ENCODE measurements at places on chromosomes 2 and 18. TPM values are rescaled to one million over a fixed set of nuclear protein-coding genes. Genes with fewer than 3 reads are reported as not detected.

GRCh38 chr18:62118328-62118727 is 68.5 kb downstream of the PIGN start:
- H3K4me1 ChIP-seq, result no peaks in the 10 kb centered on the region
- H3K36me3 ChIP-seq, result no peaks in the 10 kb centered on the region
- no peaks in the 10 kb centered on the region for H3K27me3 ChIP-seq

DNA sequence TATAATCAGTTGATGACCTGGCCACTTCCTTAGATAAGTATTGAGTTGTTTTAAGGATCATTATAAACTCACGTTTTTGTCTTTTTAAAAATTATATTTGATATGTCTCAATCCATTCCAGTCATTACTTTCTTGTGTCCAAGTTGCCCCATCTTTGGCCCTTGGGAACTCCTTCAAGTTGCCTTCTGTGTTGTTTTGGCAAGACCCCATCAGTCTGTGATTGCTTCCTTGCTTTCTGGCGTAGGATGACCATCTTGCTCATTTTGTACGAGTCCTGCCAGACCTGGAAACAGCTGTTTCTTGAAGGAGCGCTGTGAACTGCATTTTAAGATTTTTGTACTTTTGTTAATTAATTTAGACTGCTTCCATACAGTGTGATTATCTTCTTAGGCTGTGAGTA is 68.9 kb upstream of the ITM2C start:
- H3K36me3 ChIP-seq, result peaks cover 35% of the 10 kb centered on the region
- H3K27me3 ChIP-seq, result no peaks in the 10 kb centered on the region
- no peak for DNase-seq

- no peaks in the 10 kb centered on the region for H3K27me3 ChIP-seq
- no peaks in the 10 kb centered on the region for H3K4me1 ChIP-seq
- H3K36me3 ChIP-seq, result no peaks in the 10 kb centered on the region
- H3K4me3 ChIP-seq, result no peak overlapping the region
Observed at GRCh38 chr18:50079571-50080295, 115.2 kb downstream of the MYO5B start.

DNA sequence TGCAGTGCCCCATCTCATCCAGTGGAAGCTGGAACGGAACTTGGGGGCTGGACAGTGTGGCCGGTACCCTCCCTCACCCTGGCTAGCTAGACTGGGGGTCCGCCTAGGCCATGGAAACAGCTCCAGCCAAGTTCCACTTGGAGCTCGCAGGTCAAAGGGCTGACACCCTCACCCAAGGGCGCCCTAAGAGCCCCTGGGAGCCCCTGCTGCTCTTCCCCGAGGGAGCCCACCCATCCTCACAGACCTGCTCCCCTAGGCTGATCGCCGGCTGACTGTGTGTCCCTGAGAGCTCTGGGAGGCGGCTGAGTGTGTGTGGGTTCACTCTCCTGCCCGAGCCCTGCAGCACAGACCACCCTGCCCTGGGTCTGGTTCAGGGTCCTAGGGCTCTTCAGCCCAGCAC is 118.2 kb upstream of the OTOS start:
- H3K4me3 ChIP-seq, result no peak overlapping the region
- H3K36me3 ChIP-seq, result no peaks in the 10 kb centered on the region
- no peak overlapping the region for H3K27ac ChIP-seq
- no peak for DNase-seq
- H3K4me1 ChIP-seq, result no peaks in the 10 kb centered on the region

- no peak overlapping the region for H3K27ac ChIP-seq
- H3K27me3 ChIP-seq, result no peaks in the 10 kb centered on the region
- H3K36me3 ChIP-seq, result peaks cover 5% of the 10 kb centered on the region
- DNase-seq, result no peak
- H3K4me3 ChIP-seq, result no peak overlapping the region
Observed at GRCh38 chr2:46181789-46182530, 115.2 kb upstream of the EPAS1 start.

DNA sequence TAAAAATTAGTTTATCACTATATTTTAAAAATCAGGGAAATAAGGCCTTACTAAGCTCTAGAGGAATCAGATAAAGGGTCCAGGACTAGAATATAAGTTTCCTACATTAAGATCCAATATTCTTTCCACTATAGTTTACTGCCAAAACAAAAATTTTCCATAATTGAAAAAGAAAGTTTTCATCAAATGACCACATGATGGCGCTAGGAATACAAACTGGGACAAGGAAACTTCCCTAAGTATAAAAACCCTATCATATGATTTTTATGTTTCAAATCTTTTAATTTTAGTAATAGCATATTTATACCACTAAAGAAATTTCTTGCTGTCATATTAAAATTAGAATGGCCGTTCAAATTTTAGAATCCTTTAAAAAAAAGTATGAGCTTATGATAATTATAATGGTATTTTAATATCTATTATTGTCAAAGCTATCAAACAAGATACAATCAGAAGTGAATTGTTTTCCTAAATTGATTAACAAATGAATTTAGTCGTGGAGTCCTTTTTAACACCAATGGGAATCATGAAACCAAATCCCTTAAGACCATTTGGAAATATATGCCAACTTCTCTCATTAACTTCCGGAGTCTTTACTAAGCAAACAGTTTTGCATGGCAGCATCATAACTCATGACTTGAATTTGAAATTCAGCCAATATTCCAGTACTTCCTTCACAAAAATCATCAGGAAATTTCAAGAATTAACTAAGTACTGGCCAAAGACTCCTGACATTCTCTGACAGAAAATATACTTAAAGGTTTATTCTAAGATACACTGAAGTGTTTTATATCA is 70.3 kb downstream of the SCN1A start:
- DNase-seq, result no peak
- no peaks in the 10 kb centered on the region for H3K27me3 ChIP-seq
- no peak overlapping the region for H3K27ac ChIP-seq
- H3K36me3 ChIP-seq, result no peaks in the 10 kb centered on the region

DNA sequence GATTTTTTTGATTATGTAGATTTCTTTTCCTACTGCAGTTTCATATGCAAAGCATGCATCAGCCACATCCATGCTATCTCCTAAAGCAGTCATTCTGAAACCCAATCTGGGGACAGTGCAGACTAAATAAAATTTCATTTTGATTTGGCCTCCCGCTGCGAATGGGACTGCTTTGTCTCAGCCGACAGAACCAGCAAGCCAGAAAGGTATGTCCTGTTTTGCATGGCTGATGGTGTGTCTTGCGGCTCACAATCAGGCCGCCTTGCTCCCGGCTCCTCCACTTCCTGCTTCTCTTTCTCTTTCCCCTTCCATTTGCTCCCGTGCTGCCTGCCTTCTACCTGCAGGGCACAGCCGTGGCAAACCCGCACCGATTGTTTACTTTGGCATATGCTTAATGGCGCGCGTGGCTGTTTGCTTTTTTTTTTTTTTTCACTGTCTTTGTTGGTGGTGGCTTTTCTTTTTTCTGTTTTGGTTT is 419.6 kb upstream of the POU3F3 start:
- no peaks in the 10 kb centered on the region for H3K27me3 ChIP-seq
- no peak overlapping the region for H3K4me3 ChIP-seq
- no peaks in the 10 kb centered on the region for H3K4me1 ChIP-seq
- H3K27ac ChIP-seq, result peak overlapping the region; percentile 92
- H3K36me3 ChIP-seq, result no peaks in the 10 kb centered on the region
- peak; percentile 54 for DNase-seq

DNA sequence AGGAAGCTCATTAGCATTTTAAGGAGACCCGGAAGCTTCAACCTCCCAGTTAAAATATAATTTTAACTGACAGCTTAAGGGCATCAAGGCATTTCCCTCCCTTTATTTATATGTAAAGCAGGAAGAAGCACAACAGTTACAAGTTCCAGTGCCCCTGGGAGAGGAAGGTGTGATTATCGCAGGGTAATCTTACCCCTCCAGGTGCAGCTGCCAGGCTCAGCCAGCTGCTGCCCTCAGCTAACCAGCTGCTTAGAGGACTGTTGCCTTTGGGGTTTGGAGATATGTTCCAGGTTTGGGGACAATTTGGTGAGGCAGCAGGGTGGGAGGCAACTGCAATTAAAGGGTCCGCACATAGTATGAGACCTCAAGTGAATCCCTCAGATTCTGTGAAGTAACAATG is 55.3 kb upstream of the SETBP1 start:
- no peaks in the 10 kb centered on the region for H3K36me3 ChIP-seq
- peaks cover 9% of the 10 kb centered on the region for H3K4me1 ChIP-seq
- no peak overlapping the region for H3K4me3 ChIP-seq
- no peak for DNase-seq

GRCh38 chr2:168029071-168029470 is 218.3 kb downstream of the STK39 start:
- H3K36me3 ChIP-seq, result peaks cover 10% of the 10 kb centered on the region
- peak overlapping the region; percentile 54 for H3K27ac ChIP-seq
- no peaks in the 10 kb centered on the region for H3K27me3 ChIP-seq
- DNase-seq, result no peak
- H3K4me1 ChIP-seq, result peaks cover 6% of the 10 kb centered on the region
- H3K4me3 ChIP-seq, result no peak overlapping the region

GRCh38 chr2:197924483-197924882 is 120.1 kb downstream of the PLCL1 start:
- 0 out of 2 replicates have a peak, but pooled peaks cover 11% of the 10 kb centered on the region for H3K4me1 ChIP-seq
- H3K27ac ChIP-seq, result no peak overlapping the region
- no peak overlapping the region for H3K4me3 ChIP-seq
- DNase-seq, result no peak
- no peaks in the 10 kb centered on the region for H3K36me3 ChIP-seq

- H3K27ac ChIP-seq, result no peak overlapping the region
- no peaks in the 10 kb centered on the region for H3K4me1 ChIP-seq
- no peaks in the 10 kb centered on the region for H3K36me3 ChIP-seq
- DNase-seq, result no peak
Observed at GRCh38 chr2:119483896-119484718, 40.2 kb downstream of the SCTR start.

DNA sequence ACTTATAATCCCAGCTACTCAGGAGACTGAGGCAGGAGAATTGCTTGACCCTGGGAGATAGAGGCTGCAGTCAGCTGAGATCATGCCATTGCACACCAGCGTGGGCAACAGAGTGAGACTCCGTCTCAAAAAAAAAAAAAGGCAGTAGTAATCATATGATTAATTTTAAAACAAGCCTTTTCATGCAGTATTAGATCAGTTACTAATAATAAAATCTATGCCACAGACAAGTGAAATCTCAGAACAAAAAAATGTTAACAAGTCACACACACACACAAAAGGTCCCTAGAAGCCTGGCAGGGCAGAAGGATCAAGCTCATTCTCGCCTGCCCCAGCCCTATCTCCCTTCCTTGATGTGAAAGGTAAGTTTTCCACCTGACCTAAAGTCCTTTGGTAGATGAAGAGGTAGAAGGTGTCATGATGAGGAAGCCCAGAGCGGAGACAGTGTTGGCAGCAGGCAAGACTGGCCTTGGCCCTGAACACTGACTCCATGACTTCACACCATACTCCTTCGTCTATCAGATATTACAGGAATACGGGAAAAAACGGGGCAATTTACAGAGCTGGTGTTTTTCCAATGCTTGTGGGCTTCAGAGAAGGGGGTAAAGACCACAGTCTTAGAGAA is 10.6 kb downstream of the KDSR start:
- no peak for DNase-seq
- peaks cover 49% of the 10 kb centered on the region for H3K36me3 ChIP-seq
- H3K27me3 ChIP-seq, result no peaks in the 10 kb centered on the region
- H3K4me3 ChIP-seq, result no peak overlapping the region
- no peak overlapping the region for H3K27ac ChIP-seq

- no peak overlapping the region for H3K27ac ChIP-seq
- no peaks in the 10 kb centered on the region for H3K36me3 ChIP-seq
- no peak for DNase-seq
- H3K4me3 ChIP-seq, result no peak overlapping the region
- no peaks in the 10 kb centered on the region for H3K27me3 ChIP-seq
- no peaks in the 10 kb centered on the region for H3K4me1 ChIP-seq
Observed at GRCh38 chr2:100264651-100265050, 57.6 kb downstream of the LONRF2 start.

- no peaks in the 10 kb centered on the region for H3K4me1 ChIP-seq
- no peak overlapping the region for H3K4me3 ChIP-seq
Observed at GRCh38 chr2:47510745-47511144, 107.8 kb downstream of the MSH2 start.

DNA sequence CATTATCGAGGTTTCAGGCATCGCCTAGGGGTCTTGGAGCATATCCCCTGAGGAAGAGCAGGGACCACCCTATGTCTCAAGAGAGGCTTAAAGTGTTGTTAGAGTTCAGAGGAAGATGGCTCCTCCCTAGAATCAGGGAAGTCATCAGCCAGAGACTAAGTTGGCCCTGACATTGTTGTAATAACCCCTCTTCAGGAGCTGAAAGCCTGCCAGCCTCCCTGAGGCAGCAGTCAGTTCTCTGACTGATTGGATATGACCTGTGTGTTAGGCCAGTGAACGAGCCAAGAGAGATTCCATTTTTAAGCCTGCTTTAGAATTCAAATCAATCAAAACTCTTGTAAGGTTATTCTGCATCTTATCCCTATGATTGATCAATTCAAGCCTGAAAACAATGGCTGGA is 34.9 kb downstream of the ARHGAP28 start:
- no peaks in the 10 kb centered on the region for H3K36me3 ChIP-seq
- DNase-seq, result no peak

GRCh38 chr2:8643996-8644356 is 37.9 kb upstream of the ID2 start:
- peaks cover 9% of the 10 kb centered on the region for H3K4me1 ChIP-seq
- H3K27ac ChIP-seq, result no peak overlapping the region
- no peaks in the 10 kb centered on the region for H3K27me3 ChIP-seq
- no peak for DNase-seq

GRCh38 chr2:179437430-179437829 is 172.8 kb upstream of the SESTD1 start:
- no peak overlapping the region for H3K4me3 ChIP-seq
- no peaks in the 10 kb centered on the region for H3K4me1 ChIP-seq
- H3K27me3 ChIP-seq, result no peaks in the 10 kb centered on the region
- no peak for DNase-seq
- H3K36me3 ChIP-seq, result no peaks in the 10 kb centered on the region

GRCh38 chr2:178025551-178026185 is 46.9 kb downstream of the PDE11A start:
- DNase-seq, result no peak
- no peaks in the 10 kb centered on the region for H3K36me3 ChIP-seq
- no peaks in the 10 kb centered on the region for H3K27me3 ChIP-seq
- no peaks in the 10 kb centered on the region for H3K4me1 ChIP-seq
- H3K4me3 ChIP-seq, result no peak overlapping the region

The MLPH gene
- polyA plus RNA-seq, result 84.8 TPM

The TUBB8B gene
- not detected for polyA plus RNA-seq

The CNDP1 gene
- polyA plus RNA-seq, result not detected

The ADCY3 gene
- 53.9 TPM for polyA plus RNA-seq

The CAB39 gene
- 18.7 TPM for polyA plus RNA-seq

The IL1RL1 gene
- polyA plus RNA-seq, result not detected

The RAB27B gene
- polyA plus RNA-seq, result 0.68 TPM

The ROCK2 gene
- polyA plus RNA-seq, result 4.2 TPM

The CRYBA2 gene
- not detected for polyA plus RNA-seq

The L3MBTL4 gene
- polyA plus RNA-seq, result 0.02 TPM

The ZSWIM2 gene
- 0.05 TPM for polyA plus RNA-seq

The OTOS gene
- not detected for polyA plus RNA-seq

The POU3F3 gene
- not detected for polyA plus RNA-seq

The NOSTRIN gene
- polyA plus RNA-seq, result not detected

The DSG1 gene
- polyA plus RNA-seq, result not detected

The IL37 gene
- polyA plus RNA-seq, result not detected

The RAMP1 gene
- polyA plus RNA-seq, result 21.2 TPM

The MYCN gene
- polyA plus RNA-seq, result not detected
